Bone marrow (tissue), 2 donors: ENCODE measurements at places on chromosomes 11 and 22.

- DNase-seq: no peak
Observed at GRCh38 chr11:65317025-65317786, 2.5 kb downstream of the CDC42EP2 start.

DNA sequence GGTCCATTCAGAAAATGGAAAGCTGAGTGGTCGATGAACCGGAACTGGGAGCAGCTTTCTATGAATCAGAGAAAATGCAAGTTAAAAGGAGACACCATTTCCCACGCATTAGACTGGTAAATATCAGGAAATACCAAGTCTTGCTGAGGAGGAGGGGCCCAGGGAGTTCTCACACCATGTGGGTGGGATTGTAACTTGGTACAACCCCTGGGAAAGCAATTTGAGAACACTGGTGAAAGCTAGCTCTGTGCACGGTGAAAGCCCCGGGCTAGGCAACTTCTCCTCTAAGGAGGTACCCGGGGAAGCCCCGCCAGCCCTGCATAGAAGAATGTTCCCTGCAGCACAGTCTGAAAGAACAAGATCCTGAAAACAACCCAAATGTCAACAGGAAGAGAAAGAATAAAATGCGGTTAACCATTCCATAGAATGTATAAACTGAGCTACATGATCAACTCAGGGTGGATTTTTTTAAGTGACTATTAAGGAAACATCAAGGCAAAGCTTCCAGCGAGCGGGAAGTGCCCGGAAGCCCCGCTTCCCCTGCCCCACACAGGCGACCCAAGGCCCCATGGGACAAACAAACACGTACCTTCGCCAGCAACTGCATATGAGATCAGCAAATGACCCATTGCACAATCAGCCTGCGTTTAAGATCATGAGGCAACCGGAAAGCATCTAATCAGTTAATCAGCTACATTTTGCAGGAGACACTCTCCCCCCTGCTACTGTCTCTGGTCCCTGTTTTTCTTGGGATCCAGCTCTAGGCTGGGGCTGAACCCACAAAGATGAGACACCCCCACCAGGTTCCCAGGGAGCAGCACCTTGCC, 11.3 kb downstream of the SHANK2 start:
- DNase-seq: no peak

- DNase-seq: no peak
Observed at GRCh38 chr22:43235445-43236409, 48.8 kb upstream of the TTLL12 start.

DNA sequence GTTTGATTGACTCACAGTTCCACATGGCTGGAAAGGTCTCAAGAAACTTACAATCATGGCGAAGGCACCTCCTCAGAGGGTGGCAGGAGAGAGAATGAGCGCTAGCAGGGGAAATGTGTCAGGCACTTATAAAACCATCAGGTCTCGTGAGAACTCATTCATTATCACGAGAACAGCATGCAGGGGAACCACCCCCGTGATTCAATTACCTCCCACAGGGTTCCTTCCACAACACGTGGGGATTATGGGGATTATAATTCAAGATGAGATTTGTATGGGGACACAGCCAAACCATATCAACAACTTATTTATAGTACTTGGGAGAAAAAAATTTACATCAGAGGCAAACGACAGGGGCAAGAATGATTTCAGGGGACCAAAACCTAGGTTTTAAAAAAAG, 3.0 kb downstream of the ME3 start:
- no peak for DNase-seq

DNA sequence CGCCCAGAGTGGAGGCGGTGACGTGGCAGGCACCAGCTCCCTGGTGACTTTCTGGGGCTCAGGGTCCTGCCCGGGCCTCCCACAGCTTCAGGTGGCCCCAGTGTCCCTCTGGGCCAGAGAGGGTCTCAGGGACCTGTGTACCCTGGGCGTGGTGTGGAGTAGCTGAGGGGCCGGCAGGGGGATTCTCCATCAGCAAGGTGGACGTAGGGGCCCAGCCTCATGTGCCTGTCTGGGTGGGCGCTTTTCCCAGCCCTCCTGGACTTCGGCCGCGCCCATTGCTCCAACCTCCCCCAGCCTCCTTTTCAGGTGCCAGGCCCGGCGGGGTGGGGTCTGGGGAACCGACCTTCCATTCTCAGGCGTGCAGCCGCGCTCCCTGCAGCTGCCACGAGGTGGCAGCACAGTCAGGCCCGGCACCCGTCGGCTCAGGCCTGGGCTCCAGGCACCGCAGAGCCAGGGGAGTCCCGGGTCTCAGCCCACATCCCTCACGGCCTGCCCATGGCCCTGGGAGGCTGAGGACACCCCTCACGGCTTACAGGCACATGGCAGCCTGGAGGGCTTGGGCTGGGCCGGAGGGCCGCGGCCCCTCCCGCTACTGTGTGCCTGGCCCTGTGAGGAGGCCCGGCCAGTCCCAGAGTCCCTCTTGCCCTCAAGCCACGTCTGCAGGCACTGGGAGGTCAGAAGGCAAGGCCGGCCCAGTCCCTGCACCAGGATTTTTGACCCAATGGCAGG, 19.9 kb upstream of the MUC5B start:
- peak; percentile 7 for DNase-seq

DNA sequence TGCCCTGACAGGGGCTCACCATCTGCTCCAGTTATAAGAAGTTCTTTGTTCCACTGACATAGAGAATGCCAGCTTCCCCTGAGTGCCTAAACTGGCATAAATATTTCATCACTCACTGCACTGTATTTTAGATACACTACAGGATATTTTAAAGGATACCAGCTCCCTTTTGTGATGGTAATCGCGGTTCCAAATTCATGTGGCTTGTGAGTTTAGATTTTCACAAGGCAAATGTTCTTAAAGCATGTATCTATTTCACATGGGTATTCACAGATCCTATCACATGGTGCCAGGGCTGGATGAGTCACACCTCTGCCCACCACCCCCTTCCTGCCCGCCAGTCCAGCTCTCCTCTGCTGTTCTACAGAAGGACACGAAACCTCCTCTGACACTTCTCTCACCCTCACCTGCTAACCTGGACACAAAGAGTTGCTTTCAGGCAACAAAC, 105.5 kb downstream of the KCNC1 start:
- no peak for DNase-seq
